ENCODE measurements at places on chromosomes 5 and 9.
A peak's percentile ranks its signal among the peaks of the same experiment; 100 is the strongest.

DNA sequence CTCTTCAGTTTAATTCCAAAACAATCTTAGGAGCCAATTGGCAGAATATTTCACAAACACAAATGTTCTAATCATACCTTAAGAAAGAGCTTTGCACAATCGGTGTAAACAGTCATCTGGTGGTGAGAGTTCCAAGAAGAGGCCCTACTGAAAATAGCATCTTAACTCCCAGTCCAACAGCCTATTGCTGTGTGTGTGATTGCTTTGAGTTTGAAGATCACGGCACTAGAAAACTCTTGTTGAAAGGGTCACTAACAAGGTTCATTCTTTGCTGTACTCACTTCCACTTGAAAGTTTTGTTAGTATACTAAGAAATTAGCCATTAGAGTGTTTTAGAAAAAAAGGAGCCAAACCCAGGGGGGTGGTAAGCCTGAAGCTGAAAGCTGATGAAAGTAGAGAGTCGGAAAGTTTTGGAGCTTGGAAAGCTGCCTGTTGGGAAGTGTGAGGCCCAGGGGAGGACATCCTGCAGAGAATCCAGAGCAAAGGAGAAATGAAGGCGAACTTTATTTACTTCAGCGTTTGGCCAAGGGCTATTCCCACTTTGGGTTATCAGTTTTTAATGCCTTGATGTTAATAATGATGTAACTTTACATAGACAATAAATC, 180.3 kb upstream of the GHR start:
- DNase-seq = no peak

DNA sequence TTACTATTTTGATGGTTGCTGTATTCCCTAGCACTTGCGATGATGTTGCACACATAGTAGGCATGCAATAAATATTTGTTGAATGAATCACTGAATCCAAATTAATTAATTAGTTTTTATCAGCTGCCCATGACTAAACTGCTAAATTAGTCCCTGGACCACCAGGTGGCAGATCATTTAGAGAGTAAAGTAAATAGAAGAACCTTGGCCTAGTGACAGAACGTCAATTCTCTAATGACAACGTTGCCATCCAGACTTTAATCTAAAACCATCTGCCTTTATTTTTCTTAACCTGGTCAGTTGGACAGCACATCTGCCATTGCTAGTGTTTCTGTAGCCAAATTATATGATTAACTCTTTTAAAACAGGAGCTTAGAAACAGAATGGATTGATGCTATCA, 457.5 kb downstream of the KIF4B start:
- DNase-seq = no peak

DNA sequence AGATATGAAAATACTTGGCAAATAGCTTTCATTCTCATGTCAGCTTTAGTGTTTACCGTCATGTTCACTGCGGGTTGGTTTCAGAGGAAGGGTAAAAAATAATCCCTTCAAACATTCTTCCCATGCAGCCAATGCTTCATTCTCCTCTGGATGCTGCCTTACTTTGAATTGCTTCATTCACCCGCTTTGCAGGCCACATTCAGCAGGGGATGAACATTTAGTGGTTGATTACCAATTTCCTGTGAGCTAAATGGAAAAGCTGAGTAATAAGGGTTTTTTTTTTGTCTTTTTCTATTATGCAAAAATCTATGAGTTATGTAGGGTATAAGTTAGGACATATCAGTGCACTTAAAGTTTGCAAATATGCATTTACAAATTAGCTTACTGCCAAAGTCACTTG, 96.3 kb upstream of the MEF2C start:
- DNase-seq = no peak

GRCh38 chr5:65871182-65871581, 55.2 kb upstream of the ERBIN start:
- DNase-seq = no peak

- DNase-seq = no peak
These were observed 473.0 kb downstream of the EBF1 start for GRCh38 chr5:158626718-158627117.

- DNase-seq = no peak
These were observed 198.6 kb downstream of the TLE1 start for GRCh38 chr9:81490605-81491331.

DNA sequence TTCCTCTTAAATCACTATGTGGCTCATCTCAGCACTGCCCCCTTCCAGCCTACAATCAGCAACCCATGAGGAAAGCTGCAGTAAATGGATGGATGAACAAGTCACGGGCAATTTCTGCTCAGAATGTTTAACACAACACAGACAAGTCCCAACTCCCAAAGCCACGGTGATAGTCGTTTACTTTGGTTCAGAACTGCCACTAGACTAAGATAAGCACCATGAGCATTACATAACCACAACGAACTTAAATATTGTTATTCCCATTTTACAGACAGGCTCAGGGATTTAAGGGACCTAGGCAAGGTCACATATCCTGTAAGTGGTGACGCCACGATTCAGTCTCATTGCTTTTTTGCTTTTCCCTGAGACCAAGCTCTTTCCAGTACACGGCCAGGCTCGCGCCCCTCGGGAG, 2.0 kb upstream of the SMIM27 start:
- peak; percentile 9 for DNase-seq

DNA sequence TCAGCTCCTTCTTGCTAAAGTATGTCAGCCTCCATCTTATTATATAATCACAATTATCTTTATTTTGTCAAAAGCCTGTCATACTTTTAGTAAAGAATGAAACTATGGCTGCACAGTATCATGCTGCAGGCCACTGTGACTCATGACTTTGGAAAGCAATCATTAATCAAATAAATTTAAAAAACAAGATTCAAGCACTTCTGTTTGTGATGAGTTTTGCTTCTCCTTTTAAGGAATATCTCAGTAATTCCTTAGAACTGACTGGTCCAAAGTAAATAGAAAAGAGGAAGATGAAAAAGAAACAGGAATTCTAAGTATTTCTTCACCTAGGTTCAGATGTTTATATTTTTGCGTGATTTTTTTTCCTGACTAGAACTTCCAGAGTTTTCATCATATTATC, 83.1 kb downstream of the EDIL3 start:
- no peak for DNase-seq

- DNase-seq = no peak
These were observed at the start of gene OSMR for GRCh38 chr5:38845526-38846378. Gene OSMR, plus strand, starts transcription at chr5:38846012. Its CDS starts 23,033 bp downstream, at chr5:38869045.

GRCh38 chr9:113619491-113620376, 156.2 kb downstream of the RGS3 start:
- DNase-seq = no peak

Data from OCI-LY7 (cell line).